ENCODE measurements at places on chromosomes 13 and 19.

- DNase-seq: no peak
Measured at GRCh38 chr13:60756306-60756705, 359.3 kb downstream of the TDRD3 start.

- no peak for DNase-seq
Measured at GRCh38 chr13:84812078-84812477, 929.8 kb upstream of the SLITRK1 start.

DNA sequence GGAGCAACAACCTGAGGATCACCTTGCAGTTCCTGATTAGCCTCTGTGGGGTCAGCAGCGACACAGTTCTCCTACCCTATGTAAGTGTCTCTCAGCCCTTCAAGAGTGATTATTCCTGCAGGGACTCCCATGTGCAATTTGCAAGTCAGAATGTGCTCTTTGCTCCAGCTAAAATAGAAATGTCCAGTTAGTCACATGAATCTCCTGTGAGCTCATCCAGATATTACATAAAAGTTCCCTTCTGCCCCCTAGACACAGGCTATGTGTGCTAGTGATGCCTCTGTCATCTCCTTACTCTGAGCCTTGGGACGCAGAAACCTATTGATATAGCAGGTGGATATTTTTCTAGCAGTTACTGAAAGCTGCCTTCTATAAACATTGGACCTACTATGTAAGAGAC lies 105.5 kb downstream of the ZAR1L start:
- no peak for DNase-seq

DNA sequence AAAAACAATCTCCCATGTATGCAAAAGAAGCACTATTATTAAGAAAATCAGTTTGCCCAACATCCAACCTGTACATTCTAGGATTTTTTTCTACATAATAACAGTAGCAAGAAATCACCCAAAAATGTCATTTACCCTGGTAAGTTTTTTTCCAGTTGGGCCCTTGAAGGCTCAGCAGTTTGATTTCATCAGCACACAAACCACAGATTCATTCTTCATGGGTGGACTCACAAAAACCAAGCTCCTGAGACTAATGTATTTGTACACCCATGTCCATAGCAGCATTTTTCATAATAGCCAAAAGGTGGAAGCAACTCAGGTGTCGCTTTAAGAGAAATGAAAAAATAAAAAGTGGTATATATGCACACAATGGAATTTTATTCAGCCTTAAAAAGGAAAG lies 210.1 kb downstream of the TBC1D4 start:
- DNase-seq: no peak

- no peak for DNase-seq
Measured at GRCh38 chr13:60351855-60352615, 45.0 kb upstream of the TDRD3 start.

DNA sequence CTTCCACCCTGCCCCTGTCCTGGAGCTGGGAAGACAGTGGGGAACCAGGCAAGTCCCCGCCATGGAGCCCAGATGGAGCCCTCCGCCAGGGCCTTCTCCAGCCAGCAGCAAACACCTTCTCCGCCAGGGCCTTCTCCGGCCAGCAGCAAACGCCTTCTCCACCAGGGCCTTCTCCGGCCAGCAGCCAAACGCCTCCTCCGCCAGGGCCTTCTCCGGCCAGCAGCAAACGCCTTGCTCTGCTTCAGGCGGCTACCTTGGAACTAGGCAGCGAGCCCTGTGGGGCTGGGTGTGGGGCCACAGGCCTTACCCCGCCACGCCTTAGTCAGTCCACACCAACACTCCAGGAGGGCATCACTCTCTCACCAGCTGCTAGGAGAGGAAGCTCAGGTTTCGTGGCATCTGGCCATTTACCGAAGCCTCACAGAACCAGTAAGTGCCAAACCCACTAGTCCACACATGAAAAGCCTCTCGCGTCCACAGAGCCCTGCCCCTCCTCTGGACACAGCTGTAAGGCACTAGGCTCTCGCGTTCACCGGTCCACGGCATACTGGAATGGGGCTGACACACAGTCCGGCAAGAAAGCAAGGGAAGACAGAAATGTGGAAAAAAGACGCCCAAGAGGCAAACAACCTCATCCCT lies 41.0 kb downstream of the MLLT1 start:
- DNase-seq: no peak

DNA sequence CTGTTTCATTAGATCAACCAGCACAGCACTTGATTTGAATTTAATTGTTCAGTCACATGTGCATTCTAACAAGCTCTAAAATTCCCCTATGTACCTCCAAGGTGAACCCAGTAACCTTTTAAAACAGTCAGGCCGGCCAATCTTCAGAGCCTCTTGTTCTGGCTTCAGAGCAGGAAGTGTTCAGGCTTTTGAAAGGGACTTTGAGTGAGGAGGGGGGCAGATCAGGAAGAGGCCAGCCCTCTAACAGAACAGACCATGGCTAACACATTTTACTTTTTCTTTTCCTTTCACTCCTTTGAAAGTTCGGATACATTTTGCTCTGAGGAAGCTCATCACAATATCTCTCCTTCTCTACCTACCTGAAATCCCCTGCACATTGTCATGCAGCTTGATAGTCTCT lies 390.3 kb downstream of the TBC1D4 start:
- no peak for DNase-seq

- no peak for DNase-seq
Measured at GRCh38 chr13:20969182-20969581, 66.6 kb upstream of the XPO4 start.

DNA sequence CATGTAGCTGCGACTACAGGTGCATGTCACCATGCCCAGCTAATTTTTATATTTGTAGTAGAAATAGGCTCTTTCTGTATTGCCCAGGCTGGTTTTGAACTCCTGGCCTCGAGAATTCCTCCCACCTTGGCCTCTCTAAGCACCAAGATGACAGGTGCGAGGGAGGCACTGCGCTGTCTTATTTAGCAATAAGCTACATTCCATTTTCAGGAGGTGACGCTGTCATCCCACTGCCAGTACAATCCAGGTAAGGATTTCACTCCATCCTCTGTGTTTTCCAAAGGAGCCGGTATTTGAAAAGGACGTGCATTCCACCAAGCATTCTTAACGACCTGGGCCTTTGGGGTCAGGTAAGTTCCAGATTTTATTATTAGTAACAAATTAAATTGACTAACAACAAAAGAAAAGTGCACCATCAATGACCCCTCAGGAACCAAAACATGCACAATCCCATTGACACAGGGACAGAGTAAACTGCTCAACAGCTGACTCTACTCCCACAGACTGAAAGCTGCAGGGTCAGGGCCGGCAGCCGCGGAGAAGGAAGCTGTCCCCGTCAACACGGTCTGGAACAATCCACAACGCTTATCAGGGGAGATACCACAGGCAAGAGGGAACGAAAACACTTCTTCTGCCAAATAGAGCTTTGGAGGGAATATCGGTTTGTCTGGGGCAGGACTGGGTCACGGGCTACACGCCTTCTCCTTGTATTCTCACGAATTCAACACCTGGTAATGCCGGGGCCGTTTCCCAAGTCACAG lies 82.8 kb downstream of the INSR start:
- no peak for DNase-seq

DNA sequence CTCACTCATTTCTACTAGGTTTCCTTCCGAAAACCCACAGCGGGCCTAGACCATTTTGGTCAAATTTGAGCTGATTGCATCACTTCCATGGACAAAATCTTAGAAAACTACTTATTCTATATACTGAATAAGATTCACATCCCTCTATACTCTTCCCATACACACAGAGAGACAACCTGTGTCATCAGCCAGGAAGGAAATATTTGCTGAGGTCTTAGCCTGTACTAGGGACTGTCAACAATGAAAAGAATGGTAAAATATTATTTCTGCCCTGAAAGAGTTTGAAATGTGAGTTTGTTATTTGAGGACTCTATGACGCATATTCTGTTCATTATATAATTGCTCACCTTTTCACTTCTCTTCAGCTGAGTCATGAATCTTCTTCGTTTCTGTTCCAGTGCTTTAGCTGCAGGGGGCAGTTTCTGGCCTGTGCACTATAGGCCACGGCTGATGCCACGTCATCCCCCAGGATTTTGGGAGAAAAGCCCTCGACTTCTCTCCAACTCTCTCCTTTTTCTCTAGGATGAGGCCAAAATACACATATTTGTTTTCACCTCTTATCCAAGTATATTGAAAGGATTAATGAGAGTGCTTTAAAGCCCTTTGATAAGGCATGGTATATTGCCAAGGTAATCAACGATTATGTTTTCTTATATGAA lies 47.7 kb downstream of the GSX1 start:
- no peak for DNase-seq

- no peak for DNase-seq
Measured at GRCh38 chr13:46352805-46353204, 34.2 kb downstream of the RUBCNL start.

DNA sequence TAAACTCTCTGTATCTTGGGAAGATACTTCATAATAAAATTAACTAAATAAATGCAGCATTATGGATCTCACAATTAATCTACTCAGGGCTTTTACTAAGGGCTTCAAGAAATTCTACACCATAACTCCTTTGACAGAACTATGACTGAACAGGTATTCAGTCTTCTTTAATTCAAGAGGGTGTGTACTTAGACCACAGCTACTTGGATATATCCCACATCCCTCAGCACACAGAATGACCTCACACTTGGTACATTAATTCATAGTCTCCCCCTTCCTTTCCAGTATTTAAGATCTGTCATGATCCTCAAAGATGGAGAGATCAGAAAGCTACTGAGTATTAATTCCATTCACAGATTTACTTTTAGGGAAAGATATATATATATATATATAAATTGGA lies 11.6 kb downstream of the DIAPH3 start:
- DNase-seq: no peak

DNA sequence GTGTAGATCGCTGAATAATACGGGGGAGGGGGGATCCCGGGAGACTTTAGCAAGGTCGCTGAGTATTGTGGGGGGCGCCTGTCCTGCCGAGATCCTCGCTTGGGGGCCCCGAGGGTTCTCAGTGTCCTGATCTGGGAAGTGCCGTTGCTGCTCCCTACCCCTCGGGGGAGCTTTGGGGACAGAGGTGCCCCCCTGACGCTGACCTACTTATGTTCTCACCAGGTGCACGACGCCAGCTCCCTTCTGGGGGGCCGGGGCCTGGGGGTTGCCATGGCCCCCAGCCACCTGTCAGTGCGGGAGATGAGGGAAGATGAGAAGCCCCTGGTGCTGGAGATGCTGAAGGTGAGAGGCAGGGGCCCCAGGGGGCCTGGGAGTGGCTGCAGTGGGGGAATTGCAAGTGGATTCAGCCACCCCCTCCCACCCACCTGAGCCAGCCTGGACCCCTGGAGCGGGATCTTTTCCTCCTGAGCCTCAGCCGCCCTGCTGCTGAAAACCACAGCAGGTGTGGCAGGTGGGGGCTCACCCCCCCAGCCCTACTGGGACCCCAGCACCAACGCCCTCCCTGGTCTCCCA lies 537 bp downstream of the NAT14 start:
- peak; percentile 50 for DNase-seq

DNA sequence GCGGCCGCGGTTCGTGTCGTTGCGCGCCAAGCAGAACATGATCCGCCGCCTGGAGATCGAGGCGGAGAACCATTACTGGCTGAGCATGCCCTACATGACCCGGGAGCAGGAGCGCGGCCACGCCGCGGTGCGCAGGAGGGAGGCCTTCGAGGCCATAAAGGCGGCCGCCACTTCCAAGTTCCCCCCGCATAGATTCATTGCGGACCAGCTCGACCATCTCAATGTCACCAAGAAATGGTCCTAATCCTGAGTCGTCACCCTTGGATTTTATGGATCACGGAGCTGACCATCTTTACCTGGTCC lies 475 bp downstream of the MRPL57 start:
- DNase-seq: no peak

- no peak for DNase-seq
Measured at GRCh38 chr13:101673360-101674105, 221.1 kb downstream of the ITGBL1 start.

DNA sequence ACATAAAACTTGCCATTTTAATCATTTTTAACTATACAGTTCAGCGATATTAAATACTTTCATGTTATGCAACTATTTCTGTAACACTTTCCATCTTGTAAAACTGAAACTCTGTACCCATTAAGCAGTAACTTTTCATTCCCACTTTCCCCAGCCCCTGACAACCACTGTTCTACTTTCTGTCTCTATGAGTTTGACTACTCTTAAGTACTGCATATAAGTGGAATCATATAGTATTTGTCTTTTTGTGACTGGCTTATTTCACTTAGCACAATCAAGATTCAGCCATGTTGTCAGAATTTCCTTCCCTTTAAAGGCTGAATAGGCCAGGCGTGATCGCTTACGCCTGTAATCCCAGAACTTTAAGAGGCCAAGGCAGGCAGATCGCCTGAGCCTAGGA lies 56.2 kb downstream of the ARHGAP35 start:
- DNase-seq: no peak

DNA sequence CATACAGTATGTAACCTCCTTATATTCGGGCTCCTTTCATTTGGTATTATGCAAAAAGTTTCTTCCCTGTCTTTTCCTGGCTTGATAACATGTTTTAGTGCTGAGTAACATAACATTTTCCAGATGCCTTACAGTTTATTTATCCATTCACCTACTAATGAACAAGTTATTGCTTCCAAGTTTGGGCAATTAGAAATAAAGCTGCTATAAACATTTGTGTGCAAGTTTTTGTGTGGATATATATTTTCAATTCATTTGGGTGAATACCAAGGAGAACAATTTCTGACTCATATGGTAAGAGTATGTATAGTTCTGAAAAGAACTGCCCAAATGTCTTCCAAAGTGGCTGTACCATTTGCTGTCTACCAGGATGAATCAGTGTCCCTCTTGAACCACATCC lies 360.9 kb downstream of the PCDH17 start:
- DNase-seq: no peak

- no peak for DNase-seq
Measured at GRCh38 chr13:108742701-108743451, 113.5 kb downstream of the MYO16 start.

All from ecto neural progenitor cell (in vitro differentiated cells).